Stimulated activated CD8-positive, alpha-beta memory T cell treated with anti-CD3 and anti-CD28 coated beads, Interleukin-4, amount 100 ng/mL, for 24 hours (primary cell): ENCODE measurements at places on chromosomes 16 and 17.

DNA sequence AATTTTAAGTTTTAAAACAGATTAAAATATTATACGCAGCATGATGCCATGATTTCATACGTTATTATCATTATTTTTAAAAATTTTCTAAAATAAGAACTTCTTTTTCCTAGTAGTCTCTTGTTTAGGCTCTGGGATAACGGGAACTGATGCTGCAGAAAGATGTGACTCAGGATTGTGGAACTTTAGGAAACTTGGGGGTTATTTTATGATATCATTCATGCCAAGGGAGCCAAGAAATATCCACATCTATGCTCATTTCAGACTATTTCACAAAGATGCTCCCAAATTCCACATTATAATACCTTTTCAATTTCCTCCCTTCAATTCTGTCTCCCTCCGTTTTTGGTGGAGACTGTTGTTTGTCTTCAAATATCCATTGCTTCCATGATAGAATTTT, 236.4 kb downstream of the HS3ST3A1 start:
- no peak for DNase-seq

- DNase-seq, result no peak
These were observed 123.6 kb downstream of the CDYL2 start for GRCh38 chr16:80680839-80681238.

- no peak for DNase-seq
These were observed 391.3 kb upstream of the CDH5 start for GRCh38 chr16:65975049-65975708.

GRCh38 chr16:72091217-72091616, 2.2 kb downstream of the TXNL4B start:
- no peak for DNase-seq

GRCh38 chr17:81254955-81255717, 16.0 kb downstream of the NDUFAF8 start:
- no peak for DNase-seq

DNA sequence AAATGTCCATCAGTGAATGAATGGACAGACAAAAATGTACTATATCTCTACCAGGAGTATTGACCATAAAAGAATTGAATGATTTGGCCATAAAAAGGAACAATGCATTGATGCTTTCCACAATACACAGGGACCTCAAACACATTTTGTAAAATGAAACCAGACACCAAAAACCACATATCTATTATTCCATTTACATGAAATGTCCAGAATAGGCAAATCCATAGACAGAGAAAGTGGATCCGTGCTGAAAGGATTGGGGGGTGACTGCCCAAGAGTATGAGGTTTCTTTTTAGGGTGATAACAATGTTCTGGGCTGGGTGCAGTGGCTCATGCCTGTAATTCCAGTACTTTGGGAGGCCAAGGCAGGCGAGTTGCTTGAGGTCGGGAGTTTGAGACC, 6.9 kb upstream of the LITAF start:
- DNase-seq, result no peak
